ENCODE measurements at places on chromosomes 11 and 22.

GRCh38 chr11:123231777-123232176 is 36.7 kb upstream of the CLMP start:
- no peak for DNase-seq

DNA sequence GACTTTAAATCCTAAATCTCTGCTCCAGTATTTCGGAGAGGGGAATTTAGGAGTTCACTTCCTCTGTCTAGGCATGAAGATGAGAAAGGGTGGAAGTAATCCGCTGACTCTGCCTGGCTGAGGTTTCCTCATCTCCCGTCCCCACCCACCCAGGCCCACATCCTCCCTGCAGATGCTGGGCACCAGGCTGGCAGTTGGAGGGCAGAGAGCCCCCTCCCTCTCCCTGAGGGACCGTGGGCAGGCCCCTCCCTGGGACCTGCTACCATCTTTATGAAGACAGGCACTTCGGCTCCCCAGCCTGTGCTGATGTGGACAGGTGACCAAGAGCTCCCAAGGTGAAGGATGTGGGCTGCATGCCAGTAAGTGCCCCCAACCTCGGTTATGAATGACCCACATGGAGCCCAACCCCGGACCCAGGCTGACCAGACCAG is 6.7 kb downstream of the CASTOR1 start:
- no peak for DNase-seq

DNA sequence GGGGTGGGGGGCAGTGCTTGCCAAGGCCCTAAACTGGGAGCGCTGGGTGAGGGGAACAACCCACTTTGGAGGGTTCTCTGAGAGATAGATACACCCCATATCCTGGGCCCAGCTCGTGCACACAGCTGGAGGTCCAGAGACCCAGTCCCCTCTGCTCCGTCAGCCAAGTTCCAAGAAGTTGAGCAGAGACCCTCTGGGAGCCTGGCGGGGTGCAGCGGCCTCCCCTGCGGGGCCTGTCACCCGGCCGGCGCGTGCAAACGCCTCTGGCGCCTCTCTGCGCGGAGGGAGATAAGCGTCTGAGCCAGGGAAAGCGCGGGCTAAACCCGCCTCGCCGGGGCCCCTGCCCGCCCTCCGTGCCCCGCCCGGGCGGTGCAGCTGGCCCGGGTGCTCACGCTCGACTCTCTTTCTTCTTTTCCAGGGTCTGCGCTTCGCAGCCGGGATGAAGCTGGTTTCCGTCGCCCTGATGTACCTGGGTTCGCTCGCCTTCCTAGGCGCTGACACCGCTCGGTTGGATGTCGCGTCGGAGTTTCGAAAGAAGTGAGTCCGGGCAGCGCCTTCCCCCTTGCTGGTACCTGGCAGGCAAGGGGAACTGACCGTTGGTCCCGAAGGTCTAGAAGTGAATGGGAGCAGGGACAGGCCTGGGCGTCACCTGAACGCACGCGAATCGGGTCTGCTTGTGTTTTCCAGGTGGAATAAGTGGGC is 540 bp downstream of the ADM start:
- no peak for DNase-seq

GRCh38 chr11:130915603-130916237 is 559 bp downstream of the SNX19 start:
- no peak for DNase-seq

DNA sequence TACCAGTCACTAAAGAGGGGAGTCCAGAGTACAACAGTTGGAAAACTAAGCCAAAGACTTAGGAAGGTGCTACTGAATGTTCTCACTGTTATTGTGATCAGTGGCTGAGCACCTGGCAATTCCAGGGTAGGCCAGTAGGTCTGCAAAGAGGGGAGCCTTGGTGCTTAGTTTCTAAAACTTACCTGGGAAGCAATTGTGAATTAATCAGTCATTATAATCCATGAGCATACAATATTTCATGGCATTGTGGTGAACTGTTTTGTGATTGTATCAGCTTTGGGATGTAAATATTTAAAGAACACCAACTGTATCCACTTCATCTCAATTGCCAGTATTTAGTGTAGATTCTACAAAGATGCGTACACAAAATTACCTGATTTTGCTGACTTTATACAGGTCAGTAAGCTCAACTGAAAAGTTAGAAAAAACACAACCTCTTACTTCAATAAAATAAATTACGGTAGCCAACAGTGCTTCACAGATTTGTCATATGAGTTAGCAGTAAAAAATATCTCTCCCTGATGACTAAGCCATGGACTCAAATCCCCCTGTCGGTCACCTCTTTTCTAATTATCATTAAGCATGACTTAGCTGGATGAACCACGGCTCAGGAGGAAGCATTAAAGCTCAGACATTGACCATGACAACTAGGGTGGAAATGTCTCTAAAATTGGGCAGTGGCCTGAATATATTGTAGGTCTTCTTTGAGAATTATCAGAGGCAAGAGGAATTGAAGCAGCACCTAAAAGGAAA is 30.8 kb upstream of the SORL1 start:
- DNase-seq = no peak

DNA sequence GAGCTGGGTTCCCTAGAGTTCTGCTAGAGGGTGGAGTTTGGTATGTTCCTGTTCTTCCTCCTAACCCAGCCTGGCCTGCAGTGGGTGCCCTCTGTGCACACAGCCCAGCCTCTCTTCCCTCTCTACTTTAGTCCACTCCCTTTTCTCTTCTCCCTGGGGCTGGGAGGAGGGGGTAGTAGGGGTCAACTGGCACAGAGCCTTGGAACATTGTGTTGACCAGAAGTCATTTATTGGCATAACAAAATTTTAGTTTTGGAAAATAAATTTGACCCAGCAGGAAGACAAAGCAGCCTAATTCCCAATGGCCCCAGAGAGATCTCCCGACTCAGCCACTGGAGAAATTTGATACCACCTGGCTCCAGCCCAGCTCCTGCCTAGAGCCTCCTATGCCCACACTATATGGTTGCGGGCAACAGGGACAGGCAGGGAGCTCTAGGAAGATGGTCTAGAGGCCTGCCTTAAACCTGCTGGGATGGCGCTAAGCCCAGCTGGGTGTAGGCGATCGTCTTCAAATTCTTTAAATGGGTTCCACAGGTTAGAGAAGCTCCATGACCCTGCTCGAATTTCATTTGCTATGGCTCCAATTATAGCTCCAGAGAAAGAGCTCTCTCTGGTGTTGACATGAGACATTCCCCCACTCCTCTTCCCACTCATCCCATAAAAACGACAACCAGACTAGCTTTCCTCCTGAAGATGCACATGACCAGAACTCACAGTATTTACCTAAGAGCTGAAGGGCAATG is 9.9 kb downstream of the PCSK7 start:
- no peak for DNase-seq

DNA sequence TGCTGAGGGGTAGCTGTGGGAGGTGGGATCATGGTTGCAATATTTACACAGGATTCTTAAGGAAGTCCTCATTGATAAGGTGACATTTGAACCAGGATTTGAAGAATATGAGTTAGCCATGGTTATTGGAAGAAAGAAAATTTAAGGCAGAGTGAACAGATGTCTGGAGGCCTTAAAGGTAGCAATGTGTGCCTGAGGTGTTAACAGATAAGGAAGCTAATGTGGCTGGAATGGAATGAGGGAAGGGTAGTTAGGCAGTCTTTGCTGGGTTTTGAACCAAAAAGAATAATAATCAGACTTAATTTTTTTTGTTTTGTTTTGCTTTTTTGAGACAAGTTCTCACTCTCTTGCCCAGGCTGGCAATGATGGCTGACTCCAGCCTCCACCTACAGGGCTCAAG is 9.7 kb upstream of the DEPDC7 start:
- no peak for DNase-seq

DNA sequence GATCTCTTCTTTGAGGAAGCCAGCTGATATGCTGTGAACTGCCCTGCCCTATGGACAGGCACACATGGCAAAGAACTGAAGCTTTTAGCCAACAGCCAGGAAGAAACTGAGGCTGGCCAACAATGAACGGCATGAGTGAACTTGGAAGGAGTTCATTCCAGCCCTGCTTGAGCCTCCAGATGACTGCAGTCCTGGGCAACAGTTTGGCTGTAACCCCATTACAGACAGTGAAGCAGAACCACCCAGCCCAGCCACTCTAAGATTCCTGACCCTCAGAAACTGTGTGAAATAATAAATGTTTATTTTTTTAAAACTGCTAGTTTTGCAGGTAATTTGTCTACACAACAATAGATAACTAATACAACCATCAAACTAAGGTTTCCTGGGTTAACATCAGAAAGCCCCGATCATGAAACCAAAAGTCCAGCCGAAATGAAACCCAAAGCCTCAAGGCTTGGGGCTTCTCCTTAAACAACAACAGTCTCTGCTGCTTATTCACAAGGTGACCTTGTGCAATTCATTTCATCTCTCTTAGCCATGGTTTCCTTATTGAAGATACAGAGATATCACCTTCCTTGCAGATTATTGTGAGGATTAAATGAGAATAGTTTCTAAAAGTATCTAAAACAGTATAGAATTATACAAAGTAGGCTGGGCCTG is 31.4 kb downstream of the PAK1 start:
- no peak for DNase-seq

- DNase-seq = no peak
Measured at GRCh38 chr22:38745676-38746460, 9.9 kb downstream of the SUN2 start.

GRCh38 chr11:17350455-17351171 is 987 bp upstream of the NCR3LG1 start:
- DNase-seq = no peak

- DNase-seq = no peak
Measured at GRCh38 chr11:72932132-72932570, 117.9 kb downstream of the ATG16L2 start.

DNA sequence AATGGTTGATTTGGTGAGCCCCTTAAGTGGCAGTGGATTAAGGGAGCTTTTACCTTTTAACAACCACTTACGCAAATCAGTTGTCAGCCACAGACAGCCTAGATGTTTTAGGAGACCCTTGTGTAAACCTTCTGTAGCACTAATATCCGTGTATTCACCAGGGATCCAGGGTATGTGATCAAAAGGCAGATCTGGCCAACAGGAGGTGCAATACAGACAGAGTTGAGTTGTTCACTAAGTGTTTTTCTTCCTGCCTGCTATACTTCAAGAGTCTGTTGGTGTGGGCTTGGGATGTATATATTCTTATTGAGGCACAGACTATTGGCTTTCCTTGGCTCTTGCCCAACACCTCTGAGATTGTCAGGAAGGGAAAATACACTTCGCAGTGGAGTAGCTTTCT is 175.1 kb downstream of the FAT3 start:
- no peak for DNase-seq

GRCh38 chr11:120814531-120815318 is 209.2 kb upstream of the TBCEL start:
- no peak for DNase-seq

GRCh38 chr11:101996111-101996510 is 51.1 kb upstream of the CFAP300 start:
- DNase-seq = no peak

- DNase-seq = no peak
Measured at GRCh38 chr11:59802639-59803176, 7.9 kb downstream of the MRPL16 start.

DNA sequence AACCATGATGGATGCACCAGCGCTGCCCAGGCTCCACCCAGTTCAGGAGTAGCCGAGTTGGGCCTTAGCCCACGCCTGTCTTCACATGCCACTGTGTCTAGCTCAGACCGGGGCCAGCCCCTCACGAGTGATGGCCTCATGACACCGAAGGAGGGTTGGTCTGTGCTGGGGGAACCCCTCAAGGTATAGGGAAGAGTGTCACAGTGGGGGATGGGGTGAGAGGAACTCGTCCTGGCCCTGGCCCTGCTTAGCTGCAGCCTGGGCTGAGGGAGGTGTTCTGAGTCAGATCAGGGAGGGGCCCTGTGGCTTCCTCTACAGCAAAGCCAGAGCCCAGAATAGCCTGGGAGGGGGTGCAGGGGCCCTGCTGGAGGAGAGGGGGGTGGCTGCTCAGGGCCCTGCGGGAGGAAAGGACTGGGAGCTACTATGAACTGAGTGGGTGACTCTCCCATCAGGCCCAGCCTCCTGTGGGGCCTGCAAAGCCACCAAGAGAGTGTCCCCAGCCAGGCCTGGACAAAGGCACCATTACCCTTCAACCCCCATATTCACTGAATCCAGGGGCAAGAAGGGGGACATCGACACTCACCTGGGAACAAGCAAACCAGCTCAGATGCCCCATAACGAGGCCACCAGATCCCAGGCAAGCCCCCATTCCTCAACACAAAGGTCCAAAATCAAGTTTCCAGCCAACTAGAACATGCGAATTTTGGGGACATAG is 41.2 kb downstream of the IGLL5 start:
- DNase-seq = no peak

DNA sequence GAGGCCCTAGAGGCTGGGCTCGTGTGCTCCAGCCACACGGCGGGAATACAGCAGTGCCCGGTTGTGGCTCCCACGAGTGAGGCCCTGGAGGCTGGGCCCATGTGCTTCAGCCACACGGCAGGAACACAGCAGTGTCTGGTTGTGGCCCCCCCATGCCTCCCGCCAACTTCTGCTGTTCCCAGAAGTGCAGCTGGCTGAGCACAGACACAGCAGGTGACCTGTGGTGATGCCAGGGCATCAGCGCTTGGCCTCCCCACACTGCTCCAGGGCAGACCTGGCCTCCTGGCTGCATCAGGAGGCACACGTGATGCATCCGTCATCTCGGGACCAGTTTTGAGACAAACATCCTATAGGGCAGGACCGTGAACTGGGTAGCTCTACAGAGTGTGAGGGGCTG is 110.3 kb downstream of the KCNQ1OT1 start:
- DNase-seq = no peak

DNA sequence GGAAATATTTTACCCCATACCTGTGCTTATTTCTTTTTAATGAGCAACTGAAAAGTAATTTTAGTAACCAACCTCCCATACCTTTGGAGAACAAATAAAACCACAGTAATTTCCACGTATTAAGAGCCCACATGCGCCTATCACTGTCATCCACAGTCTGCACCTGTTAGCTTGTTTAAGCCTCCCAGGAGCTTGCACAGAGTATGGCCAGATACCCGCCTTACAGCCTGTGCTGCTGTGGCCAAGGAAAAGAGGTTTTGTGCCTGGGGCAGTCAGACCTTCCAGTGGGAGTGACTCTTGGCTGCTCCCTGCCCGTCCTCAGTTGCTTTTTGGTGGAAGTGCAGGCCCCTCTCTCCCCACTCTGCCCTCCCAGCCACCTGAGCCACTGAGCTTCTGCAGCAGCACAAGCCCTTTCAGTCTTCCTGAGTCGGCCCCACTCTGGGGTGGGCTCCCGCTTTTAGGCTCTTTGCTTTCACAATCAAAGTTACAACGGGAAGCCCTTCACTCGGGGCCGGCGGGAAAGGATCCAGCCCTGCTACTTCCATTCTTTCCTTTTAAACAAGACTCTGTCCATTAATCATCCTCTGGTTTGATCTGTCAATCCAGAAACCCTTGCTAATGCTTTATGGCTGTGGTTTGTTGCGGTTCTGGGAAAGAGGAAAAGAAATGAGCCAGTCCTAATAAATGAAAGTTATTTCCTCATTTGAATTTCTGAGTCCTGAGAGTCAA is 308.8 kb downstream of the TBC1D22A start:
- DNase-seq = no peak

Data from stimulated activated CD8-positive, alpha-beta memory T cell treated with anti-CD3 and anti-CD28 coated beads, Interleukin-7, amount 100 ng/mL, for 1 hour (primary cell).